ENCODE measurements at places on chromosomes 7 and 10.

DNA sequence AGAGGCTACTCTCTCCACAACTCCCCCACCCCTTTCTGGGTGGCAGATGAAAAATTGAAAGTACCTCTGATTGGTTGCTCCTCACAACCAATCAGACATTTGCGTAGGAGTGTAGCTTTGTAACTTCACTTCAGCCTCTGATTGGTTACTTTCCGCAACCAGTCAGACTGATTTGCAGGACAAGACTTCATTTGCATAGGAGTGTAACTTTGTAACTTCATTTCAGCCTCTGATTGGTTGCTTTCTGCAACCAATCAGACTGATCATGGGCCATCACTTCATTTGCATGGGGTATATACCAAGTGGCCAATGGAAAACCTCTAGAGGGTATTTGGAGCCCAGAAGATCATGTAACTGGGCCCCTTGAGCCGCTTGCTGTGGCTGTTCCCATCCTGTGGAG lies 25.6 kb downstream of the CDNF start:
- no peak for DNase-seq

DNA sequence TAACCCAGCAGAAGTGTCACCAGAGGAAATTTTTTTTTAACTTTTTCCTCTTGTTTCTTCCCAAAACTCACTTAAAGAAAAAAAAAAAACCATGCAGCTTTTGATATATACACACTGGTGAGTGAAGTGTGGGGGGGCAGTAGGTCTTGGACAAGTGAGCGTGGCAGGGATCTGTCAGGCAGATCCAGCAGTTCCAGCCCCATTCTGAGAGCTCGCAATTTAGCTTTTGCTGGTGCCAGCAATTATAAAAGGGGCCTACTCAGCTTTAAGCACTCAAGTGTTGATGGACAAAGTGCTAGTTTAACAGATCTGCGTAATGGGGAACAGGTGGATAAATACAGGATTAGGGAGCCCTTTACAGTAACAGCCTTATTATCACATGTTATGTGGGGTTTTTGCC lies 619.2 kb upstream of the GALNT17 start:
- no peak for DNase-seq

DNA sequence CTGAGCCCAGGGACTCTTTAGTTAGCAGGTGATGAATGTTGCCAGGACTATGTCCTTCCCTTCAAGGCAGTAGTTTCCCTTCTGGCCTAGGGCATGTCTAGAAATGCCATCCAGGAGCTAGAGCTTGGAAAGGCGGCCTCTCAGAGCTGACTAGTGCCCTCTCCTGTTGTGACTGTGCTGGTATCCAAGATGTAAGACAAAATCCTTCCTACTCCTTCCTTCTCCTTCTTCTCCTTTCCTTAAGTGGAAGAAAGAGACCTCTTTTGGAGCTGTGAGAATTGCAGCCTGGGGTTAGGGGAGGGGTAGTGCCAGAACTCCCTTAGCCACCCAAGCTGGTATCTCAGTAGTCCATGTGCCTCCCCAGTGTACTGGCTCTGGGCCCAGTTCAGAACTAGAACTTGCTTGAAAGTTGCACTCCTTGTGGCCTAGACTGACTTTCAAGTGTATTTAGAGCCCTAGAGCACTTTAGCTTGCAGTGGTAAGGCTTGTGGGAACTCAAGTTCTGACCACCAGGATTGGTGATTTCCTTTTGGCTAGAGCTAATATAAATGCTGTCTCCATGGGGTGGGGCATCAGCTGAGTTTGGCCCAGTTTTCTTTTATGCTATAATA lies 118.8 kb downstream of the NPSR1 start:
- DNase-seq = no peak

DNA sequence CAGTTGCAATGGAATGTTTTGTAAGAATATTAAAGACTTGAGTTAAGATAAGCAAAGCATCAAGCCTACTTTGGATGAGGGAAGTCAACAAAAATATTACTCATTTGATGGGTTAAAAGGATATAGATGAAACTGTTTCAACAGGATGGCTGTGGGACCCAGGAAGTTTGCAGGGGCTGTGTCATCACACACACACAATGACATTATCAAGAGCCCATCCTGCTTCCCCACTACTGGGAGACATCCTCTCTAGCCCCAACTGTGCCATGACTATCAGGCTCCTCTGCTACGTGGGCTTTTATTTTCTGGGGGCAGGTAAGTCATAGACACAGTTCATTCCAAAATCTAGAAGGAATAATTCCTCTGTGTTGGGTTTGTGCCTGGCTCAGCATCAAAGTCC lies 78.8 kb upstream of the PRSS1 start:
- DNase-seq = no peak

DNA sequence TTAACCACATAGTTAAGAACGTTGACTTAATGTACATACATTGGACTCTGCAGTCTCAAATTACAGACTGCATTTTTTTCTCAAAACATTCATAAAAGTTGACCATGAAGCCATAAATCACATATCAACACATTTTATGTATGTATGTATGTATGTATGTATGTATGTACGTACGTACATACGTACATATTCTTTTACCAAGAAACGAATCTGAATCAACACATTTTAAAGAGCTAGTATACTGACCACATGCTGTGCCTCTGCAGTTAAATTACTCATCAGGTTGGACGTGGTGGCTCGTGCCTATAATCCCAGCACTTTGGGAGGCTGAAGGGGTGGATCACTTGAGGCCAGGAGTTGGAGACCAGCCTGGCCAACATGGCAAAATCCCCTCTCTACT lies 105.8 kb downstream of the GPR158 start:
- DNase-seq = no peak

GRCh38 chr10:102831322-102832071 lies 5.7 kb downstream of the CYP17A1 start:
- no peak for DNase-seq

GRCh38 chr10:44153918-44154670 lies 230.8 kb downstream of the CXCL12 start:
- no peak for DNase-seq

- DNase-seq = no peak
These were observed 9.2 kb downstream of the IKZF5 start for GRCh38 chr10:122999347-122999746.

GRCh38 chr10:50469778-50470193 lies 154.0 kb downstream of the SGMS1 start:
- DNase-seq = peak; percentile 7

DNA sequence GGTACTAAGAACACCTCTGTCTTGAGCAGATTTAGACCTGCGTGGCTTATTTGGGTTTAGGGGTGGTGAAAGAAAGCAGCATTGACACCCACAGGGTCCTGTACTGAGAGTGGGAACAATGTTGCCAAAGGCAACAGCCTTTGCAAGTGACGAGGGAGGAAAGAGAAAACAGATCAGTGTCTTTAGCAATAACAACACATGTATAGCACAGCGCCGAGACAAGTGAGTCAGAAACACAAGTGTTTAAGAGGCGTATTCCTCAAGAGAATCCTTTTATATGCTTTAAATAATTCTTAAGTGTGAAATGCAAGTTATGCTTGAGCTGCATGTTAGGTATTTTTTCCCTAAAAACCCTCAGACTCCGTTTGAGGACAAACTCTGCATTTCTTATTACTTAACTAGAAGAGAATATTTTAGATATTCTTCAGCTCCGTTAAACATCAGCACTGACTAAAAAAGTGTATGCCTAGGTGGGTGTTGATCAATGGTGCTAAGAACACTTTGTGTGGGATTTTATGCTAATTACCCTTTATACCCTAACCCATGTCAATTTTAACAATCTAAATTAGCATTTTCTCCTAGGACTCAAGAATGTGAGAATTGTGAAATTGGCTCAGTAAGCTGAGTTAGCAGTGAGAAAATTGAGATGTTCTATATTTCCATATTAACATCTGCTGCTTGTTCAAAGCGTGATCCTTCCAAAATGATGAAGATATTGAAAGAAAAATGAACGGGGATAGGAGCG lies 1095.4 kb upstream of the CELF2 start:
- DNase-seq = no peak

GRCh38 chr10:11517150-11517549 lies 94.3 kb downstream of the USP6NL start:
- no peak for DNase-seq

DNA sequence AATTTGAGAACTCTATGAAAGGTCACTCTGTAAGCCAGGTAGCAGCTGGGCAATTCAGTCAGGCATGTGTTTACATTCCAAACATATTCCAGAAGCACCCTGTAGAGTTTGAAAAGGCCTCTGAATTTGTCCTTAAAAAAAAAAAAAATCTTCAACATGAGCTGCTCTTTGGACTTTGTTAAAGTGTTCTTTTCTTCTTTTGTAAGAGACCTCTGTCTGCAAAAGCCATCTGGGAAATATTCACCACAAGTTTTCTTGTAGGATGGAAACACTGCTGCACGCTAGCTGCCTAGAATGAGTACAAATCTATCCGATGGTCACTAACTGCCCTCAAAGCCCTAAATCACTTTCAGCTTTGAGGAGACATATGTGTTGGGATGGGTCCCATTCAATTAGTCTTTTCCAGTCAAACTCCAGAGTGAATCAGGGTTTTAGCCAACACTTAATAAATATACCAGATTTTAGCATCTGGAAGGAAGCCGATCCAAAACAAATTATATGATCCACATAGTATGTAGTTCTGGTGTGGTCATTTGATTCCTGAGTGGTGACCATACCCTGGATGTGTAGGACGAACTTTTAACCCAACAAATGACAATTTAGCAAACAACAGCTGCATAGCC lies 85.9 kb downstream of the CD36 start:
- no peak for DNase-seq

GRCh38 chr7:94223375-94224084 lies 171.2 kb upstream of the COL1A2 start:
- DNase-seq = no peak

GRCh38 chr10:132906836-132907235 lies 35.5 kb downstream of the CFAP46 start:
- no peak for DNase-seq

- no peak for DNase-seq
These were observed 809 bp downstream of the HOXA9 start for GRCh38 chr7:27164367-27165088.

GRCh38 chr7:4170997-4171786 lies 510.9 kb upstream of the FOXK1 start:
- no peak for DNase-seq

- DNase-seq = no peak
These were observed 100.5 kb downstream of the TACC2 start for GRCh38 chr10:122089311-122090017.

DNA sequence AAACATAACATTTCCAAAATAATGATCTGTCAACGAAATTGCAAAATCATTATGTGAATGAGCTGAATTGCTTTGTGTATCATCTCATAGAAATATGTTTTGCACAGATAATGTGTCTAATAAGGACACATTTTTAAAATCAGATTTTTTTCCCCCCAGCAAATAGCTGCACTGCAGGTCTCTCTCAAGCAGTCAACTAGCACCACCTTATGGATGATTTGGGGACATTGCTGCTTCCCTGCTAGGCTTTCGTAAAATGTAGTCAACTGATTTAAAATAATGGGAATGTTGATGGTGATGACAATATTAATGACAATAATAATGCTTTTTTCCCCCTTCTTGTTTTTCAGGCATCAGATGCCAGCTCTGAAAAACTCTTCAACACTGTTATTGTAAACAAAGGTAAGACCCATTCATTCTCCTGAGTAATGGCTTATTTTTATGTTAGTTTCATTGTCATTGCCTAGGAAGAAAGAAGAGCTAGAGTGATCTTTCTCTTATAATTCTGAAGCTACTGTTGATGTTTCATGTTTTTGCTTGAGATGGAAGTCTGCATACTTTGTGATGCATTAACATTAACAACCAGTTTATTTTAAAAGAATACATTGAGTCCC lies 433.6 kb upstream of the GALNT17 start:
- no peak for DNase-seq

DNA sequence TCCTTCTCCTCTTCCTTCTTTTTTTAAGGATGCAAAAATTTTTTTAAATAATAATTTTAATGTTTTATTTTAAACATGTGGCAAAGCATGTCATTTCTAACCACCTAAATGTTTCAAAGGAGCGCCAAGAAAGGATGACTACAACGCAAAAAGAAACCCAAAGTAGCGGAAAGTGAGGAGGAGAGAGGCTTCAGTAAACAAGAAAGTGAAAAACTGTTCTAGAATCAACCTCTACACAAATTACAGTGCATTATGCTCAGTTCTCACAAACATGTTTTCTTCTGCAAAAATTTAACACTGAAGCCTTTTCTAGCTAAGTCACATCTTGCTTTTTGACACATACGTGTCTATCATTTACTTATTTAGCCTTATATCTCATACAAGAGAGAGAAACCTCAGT lies 948.6 kb downstream of the GATA3 start:
- no peak for DNase-seq

- no peak for DNase-seq
These were observed 33.6 kb downstream of the ZCCHC24 start for GRCh38 chr10:79411546-79412495.

GRCh38 chr7:120273476-120273975 lies 551 bp downstream of the KCND2 start:
- DNase-seq = no peak

GRCh38 chr7:33143996-33144718 lies 14.8 kb downstream of the BBS9 start:
- DNase-seq = no peak

GRCh38 chr7:157568770-157569584 lies 232.2 kb downstream of the DNAJB6 start:
- DNase-seq = peak; percentile 70

GRCh38 chr10:35355971-35356724 lies 19.8 kb downstream of the CCNY start:
- no peak for DNase-seq

GRCh38 chr10:34370126-34370525 lies 445.0 kb downstream of the PARD3 start:
- DNase-seq = no peak

DNA sequence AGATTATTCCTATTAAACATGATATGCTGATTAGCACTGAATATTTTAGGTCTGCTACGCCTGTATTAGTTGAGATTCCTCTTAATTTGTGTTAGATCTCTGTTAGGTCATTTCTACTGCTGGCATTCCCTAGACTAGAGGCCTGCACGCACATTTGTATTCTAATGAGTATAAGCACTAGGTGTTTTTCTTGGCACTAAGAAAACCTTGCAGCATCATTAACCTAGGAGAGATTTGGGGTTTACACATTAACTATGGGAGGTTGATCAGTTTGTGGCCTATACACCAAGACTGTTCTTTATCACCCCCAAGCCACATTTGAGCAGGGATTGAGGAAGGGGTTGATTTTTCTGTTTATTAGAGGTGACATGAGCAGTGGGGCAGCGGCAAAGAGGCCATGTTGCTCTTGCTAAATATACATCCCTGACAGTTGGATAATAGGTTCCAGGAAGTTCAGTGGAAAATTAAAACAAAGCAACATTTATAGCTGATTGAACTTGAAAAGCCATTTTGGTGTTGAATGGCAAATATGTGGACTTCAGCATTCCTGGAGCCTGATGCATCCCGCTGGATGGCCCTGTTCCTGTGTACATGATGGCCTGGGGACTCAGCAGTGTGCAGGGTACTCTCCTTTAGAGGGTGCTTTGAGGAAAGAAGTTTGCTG lies 65.2 kb downstream of the GBF1 start:
- no peak for DNase-seq

DNA sequence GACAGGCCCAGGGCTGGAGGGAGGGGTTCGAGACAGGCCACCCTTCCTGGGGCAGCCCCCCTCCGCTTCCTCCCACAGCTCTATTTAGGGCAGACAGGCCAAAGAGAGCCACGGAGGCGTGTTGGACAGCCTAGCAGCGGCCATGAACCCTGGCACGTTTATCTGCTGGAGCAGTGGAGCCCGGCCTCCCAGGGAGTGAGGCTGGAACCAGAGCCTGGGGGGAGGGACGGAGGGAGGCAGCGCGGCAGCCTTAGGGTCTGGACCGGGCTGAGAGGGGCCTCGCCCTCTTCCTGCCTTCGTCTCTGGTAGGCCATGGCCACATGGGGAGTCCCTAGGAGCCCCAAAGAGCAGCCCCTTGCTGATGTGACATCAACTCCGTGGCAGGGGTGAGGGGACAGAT lies 17.1 kb downstream of the UNCX start:
- DNase-seq = no peak

All from CD8-positive, alpha-beta T cell (primary cell).